ENCODE measurements at places on chromosomes 1 and 21.

GRCh38 chr1:167573035-167573434 is 19.5 kb upstream of the CREG1 start:
- DNase-seq = no peak

GRCh38 chr1:222339376-222339947 is 208.4 kb downstream of the HHIPL2 start:
- no peak for DNase-seq

DNA sequence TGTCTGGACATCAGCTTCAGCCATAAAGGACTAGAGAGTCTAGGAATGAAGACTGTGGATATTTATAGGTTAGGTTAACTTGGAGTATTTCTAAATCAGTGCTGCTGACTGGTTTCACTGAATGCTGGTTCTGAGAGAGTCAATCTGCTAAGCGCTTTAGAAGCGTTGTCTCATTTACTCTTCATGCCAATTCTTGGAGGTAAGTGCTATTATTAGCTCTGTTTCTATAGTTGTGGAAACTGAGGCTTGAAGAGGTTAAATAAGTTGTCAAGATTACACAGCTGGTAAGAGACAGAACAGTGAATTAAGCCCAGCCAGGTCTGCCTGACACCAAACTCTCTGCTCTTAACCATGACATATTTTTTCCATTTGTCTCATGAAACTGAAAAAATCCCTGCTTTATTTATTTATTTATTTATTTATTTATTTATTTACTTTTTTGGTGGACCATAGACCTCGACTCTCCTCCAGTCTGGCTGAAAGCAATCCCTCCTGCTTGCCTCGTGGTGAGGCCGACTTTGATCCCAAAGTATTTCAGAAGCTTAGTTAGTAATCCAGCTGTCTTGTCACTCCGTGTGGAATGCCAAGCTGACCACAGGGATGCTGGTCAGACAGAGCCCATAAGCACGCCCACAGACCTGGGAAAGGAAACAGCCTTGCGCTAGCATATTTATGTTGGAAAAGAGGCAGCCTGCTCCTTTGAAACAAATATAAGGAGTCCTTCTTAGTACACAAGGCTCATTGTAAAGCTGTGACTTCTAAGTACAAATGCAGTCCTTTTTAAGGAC is 16.9 kb downstream of the NTMT2 start:
- DNase-seq = no peak

GRCh38 chr1:117339866-117340700 is 27.2 kb upstream of the MAN1A2 start:
- no peak for DNase-seq

- DNase-seq = no peak
These were observed 87.2 kb downstream of the SPAG17 start for GRCh38 chr1:118097622-118098348.

GRCh38 chr1:221031458-221032203 is 152.4 kb downstream of the HLX start:
- no peak for DNase-seq

GRCh38 chr1:1179983-1180861 is 6.5 kb downstream of the TTLL10 start:
- no peak for DNase-seq

GRCh38 chr21:38916214-38916964 is 110.7 kb downstream of the ETS2 start:
- no peak for DNase-seq

GRCh38 chr1:204154568-204155255 is 2.9 kb upstream of the ETNK2 start:
- no peak for DNase-seq
